Esophagus muscularis mucosa (tissue), 4 donors: ENCODE measurements at places on chromosomes 7 and 10. TPM values are rescaled to one million over a fixed set of nuclear protein-coding genes. Genes with fewer than 3 reads are reported as not detected.
A peak's percentile ranks its signal among the peaks of the same experiment; 100 is the strongest.

The HTR5A gene
- total RNA-seq, result not detected

The CYP26C1 gene
- total RNA-seq, result not detected

- no peak overlapping the region for H3K27ac ChIP-seq
- H3K4me3 ChIP-seq, result no peak overlapping the region
- no peaks in the 10 kb centered on the region for H3K36me3 ChIP-seq
- no peaks in the 10 kb centered on the region for H3K27me3 ChIP-seq
These were observed 123.4 kb upstream of the NEBL start for GRCh38 chr10:21020545-21020944.

- no peaks in the 10 kb centered on the region for H3K4me1 ChIP-seq
These were observed 231.0 kb upstream of the PRSS58 start for GRCh38 chr7:142488842-142489241.

DNA sequence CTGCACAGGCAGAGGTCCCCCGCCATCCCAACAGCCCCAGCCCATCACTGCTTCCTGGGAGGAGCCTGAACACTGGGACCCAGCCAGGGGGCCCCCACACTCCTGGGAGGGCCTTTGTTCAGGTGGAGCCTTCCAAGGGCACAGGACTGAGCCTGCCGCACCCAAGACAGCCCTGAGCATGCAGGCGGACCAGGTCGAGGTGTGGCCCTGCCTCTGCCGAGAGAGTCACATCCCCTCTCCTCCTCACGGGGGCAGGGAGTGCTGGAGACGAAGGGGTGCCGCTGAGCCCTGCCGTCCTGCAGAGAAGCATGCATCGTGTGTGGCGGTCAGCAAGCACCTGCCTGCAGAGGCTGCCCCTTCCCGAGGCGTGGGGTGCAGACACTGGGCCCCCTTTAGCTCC, 7.3 kb upstream of the MAFK start:
- no peak overlapping the region for H3K4me3 ChIP-seq
- no peak for DNase-seq
- H3K27ac ChIP-seq, result no peak overlapping the region
- no peaks in the 10 kb centered on the region for H3K36me3 ChIP-seq
- no peaks in the 10 kb centered on the region for H3K27me3 ChIP-seq

GRCh38 chr10:131237991-131238651, 73.4 kb downstream of the TCERG1L start:
- H3K36me3 ChIP-seq, result no peaks in the 10 kb centered on the region
- no peak overlapping the region for H3K4me3 ChIP-seq
- no peaks in the 10 kb centered on the region for H3K27me3 ChIP-seq
- H3K27ac ChIP-seq, result no peak overlapping the region
- no peaks in the 10 kb centered on the region for H3K4me1 ChIP-seq

GRCh38 chr7:22896917-22897316, 74.3 kb upstream of the TOMM7 start:
- no peak overlapping the region for H3K4me3 ChIP-seq
- no peaks in the 10 kb centered on the region for H3K4me1 ChIP-seq
- H3K36me3 ChIP-seq, result no peaks in the 10 kb centered on the region
- DNase-seq, result no peak
- no peak overlapping the region for H3K27ac ChIP-seq
- no peaks in the 10 kb centered on the region for H3K27me3 ChIP-seq

DNA sequence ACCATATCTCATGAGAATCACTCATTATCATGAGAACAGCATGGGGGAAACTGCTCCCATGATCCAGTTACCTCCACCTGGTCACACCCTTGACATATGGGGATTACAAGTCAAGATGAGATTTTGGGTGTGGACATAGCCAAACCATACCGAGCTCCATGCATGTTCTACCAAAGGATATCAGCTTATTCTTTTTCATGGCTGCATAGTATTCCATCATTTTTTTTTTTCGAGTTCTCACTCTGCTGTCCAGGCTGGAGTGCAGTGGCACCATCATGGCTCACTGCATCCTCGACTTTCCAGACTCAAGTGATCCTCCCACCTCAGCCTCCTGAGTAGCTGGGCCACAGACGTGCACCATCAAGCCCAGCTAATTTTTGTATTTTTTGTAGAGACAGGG, 668.3 kb downstream of the GATA3 start:
- DNase-seq, result no peak
- no peaks in the 10 kb centered on the region for H3K36me3 ChIP-seq
- H3K4me1 ChIP-seq, result no peaks in the 10 kb centered on the region
- H3K4me3 ChIP-seq, result no peak overlapping the region
- H3K27me3 ChIP-seq, result no peaks in the 10 kb centered on the region

DNA sequence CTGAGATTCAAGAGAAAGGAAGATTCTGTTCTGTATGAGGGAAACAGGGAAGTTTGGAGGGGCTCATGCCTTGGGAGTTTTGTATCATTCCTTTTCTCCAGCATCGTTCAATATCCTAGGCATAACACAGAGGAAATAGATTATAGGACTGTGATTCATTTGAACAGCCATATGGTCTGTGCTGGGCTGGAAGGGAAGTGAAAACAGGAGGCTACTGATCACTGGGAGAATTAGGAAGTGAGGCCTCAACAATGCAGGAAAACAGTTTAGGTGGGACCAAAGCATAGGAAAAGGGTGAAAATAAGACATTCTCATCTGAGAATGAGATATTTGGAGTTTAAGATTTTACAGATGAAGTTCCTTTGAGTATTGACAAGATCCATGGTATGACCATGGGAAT, 70.7 kb upstream of the MKX start:
- no peak for DNase-seq
- no peaks in the 10 kb centered on the region for H3K36me3 ChIP-seq
- no peaks in the 10 kb centered on the region for H3K27me3 ChIP-seq
- no peak overlapping the region for H3K27ac ChIP-seq

- no peaks in the 10 kb centered on the region for H3K27me3 ChIP-seq
- no peaks in the 10 kb centered on the region for H3K36me3 ChIP-seq
- no peak overlapping the region for H3K4me3 ChIP-seq
- peaks cover 68% of the 10 kb centered on the region for H3K4me1 ChIP-seq
These were observed 3.1 kb downstream of the SAR1A start for GRCh38 chr10:70167246-70167645.

DNA sequence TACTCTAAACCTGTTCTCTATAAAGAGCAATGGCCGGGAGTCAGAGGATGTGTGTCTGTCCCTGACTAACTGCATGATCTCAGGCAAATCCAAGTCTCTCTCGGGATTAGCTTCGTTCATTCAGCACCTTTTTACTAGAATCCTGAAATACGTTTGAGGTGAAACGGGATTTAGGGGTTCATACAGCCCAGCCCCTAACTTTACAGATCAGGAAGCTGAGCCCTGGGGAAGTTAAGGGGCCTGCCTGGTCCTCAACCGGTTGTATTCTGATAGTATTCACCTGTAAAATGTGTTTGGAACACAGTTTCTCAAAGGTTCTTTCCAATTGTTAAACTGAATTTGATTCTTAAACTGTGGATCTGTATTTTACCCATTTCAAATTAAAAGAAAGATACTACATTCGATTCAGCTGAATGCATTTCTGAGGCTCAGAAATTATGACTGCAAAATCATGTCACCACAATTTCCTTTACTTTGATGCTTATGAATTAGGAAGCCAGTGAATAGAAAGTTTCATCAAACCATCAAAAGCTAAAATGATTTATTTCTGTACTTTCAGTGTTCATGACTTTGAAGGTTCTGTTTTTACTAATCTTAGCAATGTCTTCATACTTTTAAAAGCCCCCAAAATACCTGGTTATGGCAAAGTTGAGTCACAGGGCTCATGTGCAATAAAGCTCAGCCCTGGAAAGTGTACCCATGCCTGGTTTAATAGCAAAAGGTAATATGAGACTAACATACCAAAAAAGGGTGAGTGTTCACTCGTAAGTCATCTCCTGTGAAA, 28.9 kb upstream of the EZH2 start:
- H3K4me3 ChIP-seq, result no peak overlapping the region
- H3K36me3 ChIP-seq, result no peaks in the 10 kb centered on the region

DNA sequence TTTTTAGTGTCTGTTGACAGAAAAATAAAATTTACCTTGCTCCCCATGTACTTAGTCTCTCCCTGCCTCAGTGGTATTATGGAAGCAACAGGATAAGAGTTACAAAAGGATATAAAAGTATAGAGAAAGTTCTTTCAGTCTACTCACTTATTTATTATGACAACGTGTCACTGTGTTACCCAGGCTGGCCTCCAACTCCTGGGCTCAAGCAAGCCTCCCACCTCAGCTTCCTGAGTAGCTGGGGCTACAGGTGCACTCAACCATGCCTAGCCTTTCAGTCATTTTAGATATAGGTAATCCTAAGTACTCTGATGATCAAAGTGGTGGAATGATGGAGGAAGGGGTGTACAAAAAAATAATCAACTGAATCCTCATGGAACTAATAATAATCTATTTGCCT, 215.2 kb upstream of the MKLN1 start:
- no peaks in the 10 kb centered on the region for H3K27me3 ChIP-seq
- no peaks in the 10 kb centered on the region for H3K36me3 ChIP-seq
- peaks cover 34% of the 10 kb centered on the region for H3K4me1 ChIP-seq
- H3K4me3 ChIP-seq, result no peak overlapping the region
- no peak for DNase-seq

- H3K4me1 ChIP-seq, result peaks cover 5% of the 10 kb centered on the region
- no peaks in the 10 kb centered on the region for H3K36me3 ChIP-seq
- H3K4me3 ChIP-seq, result no peak overlapping the region
- H3K27me3 ChIP-seq, result peaks cover 22% of the 10 kb centered on the region
These were observed 58.6 kb upstream of the COL13A1 start for GRCh38 chr10:69742928-69743602.

DNA sequence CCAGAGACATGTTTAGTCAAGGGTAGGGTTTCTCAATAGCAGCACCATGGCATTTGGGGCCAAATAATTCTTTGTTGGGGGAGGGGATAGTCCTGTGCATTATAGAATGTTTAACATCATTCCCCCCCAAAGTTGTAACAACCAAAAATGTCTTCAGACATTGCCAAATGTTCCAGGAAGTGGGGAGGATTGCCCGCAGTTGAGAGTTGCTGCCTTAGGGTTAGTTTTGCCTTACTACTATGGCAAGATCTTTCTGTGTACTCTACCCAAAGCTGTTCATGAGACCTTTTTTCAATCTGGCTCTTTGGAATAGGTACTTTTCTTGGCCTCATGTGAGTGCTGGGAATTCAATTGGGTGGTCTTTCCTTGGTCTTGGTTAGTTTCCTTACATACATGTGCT, 34.1 kb downstream of the SAMD8 start:
- peaks cover 48% of the 10 kb centered on the region for H3K4me1 ChIP-seq
- H3K4me3 ChIP-seq, result no peak overlapping the region
- no peak for DNase-seq
- peaks cover 1% of the 10 kb centered on the region for H3K36me3 ChIP-seq

GRCh38 chr7:8613191-8613590, 179.8 kb downstream of the NXPH1 start:
- no peak overlapping the region for H3K4me3 ChIP-seq
- no peak overlapping the region for H3K27ac ChIP-seq
- no peak for DNase-seq

GRCh38 chr10:118760265-118760664, 5.5 kb upstream of the CACUL1 start:
- H3K27ac ChIP-seq, result no peak overlapping the region
- H3K27me3 ChIP-seq, result no peaks in the 10 kb centered on the region
- no peaks in the 10 kb centered on the region for H3K36me3 ChIP-seq
- peak; percentile 75 for DNase-seq
